ENCODE measurements at places on chromosomes 5 and 9.

GRCh38 chr5:39759701-39760100 lies 334.9 kb upstream of the DAB2 start:
- DNase-seq = no peak
- no peak overlapping the region for H3K27ac ChIP-seq
- no peak overlapping the region for H3K4me3 ChIP-seq
- no peaks in the 10 kb centered on the region for H3K27me3 ChIP-seq
- no peaks in the 10 kb centered on the region for H3K36me3 ChIP-seq

DNA sequence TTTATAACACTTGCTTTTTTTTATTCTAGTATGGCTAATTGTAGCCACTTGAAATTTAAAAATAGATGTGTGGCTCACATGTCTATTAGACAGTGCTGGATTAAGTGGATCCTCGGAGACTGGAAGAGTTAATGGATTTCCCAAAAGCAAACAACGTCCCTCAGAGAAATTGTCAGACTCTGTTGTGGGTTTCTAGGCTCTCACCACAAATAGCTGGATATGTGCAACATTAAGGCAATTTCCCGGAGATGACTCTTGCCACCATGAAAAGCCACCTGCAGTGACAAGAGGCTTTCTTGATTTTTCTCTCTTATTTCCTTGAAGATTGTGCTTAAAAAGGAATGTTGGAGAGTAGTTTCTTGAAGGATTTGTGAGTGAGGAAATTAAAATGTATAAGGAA lies 43.2 kb downstream of the TMEM167A start:
- no peaks in the 10 kb centered on the region for H3K27me3 ChIP-seq
- no peak overlapping the region for H3K27ac ChIP-seq
- DNase-seq = no peak
- no peaks in the 10 kb centered on the region for H3K36me3 ChIP-seq
- H3K4me3 ChIP-seq = no peak overlapping the region
- no peaks in the 10 kb centered on the region for H3K4me1 ChIP-seq

DNA sequence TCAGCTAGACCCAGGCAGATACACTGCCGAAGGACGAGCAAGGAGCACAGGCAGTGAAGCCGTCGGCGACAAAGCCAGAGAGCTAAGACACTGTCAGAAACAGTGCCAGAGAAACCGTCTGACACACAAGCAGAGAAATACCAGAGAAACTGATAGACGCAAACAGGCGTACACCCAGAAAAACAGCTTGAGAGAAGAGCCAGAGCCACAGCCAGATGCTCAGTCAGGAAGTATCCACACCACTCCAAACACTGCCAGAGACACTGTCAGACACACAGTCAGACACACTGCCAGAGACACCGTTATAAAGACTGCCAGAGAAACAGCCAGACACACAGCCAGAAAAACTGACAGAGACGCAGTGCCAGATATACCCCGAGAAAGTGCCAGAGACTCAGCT lies 19.1 kb downstream of the CNTFR start:
- no peak for DNase-seq
- H3K4me3 ChIP-seq = no peak overlapping the region
- no peaks in the 10 kb centered on the region for H3K4me1 ChIP-seq
- H3K27me3 ChIP-seq = no peaks in the 10 kb centered on the region
- H3K27ac ChIP-seq = no peak overlapping the region

- H3K27me3 ChIP-seq = no peaks in the 10 kb centered on the region
- H3K36me3 ChIP-seq = no peaks in the 10 kb centered on the region
- H3K4me1 ChIP-seq = peaks cover 17% of the 10 kb centered on the region
These were observed 7.8 kb upstream of the DNAJC18 start for GRCh38 chr5:139446956-139447779.

DNA sequence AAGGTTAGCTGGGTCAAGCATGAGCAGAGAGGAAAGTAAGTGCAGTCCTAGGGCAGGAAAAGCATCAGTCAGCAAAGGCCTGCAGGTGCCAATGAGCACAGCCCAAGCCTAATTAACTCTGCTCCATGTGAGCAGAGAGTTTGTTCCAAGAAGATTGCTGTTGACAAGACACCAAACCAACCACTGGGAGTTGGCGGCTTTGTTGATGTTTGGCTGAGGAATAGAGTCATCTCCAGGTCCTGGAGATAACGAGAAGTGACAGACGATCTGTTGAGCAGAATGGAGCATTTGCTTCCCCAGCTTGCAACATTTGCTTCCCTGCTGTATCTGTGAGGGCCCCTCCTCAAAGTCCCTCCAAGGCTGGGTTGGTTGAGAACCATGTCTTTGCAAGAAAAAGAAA lies 68.2 kb downstream of the FAM114A2 start:
- H3K4me3 ChIP-seq = no peak overlapping the region
- no peak for DNase-seq
- H3K4me1 ChIP-seq = no peaks in the 10 kb centered on the region
- no peaks in the 10 kb centered on the region for H3K36me3 ChIP-seq
- no peaks in the 10 kb centered on the region for H3K27me3 ChIP-seq

DNA sequence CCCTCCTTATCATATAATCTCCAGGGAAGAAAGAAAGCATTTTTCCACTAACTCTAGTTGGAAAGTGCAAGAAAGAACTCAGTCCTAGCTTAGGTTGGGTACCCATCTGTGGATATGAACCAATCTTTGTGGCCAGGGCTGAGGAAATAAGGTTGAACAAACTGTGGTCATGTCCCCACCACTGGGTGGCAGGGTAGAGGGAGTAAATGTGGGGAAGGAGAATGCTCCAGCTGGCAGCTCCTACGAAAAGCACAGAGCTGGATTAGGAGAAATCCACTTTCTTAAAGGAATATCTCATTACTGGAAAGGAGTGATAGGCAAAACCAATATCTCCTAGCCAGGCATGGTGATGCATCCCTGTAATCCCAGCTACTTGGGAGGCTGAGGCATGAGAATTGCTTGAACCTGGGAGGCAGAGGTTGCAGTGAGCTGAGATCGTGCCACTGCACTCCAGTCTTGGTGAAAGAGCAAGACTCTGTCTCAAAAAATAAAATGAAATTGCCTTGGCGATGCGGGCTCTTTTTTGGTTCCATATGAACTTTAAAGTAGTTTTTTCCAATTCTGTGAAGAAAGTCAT lies 175.1 kb downstream of the CCDC192 start:
- DNase-seq = no peak
- no peak overlapping the region for H3K27ac ChIP-seq
- no peak overlapping the region for H3K4me3 ChIP-seq
- H3K27me3 ChIP-seq = no peaks in the 10 kb centered on the region

GRCh38 chr9:105968811-105969466 lies 274.6 kb downstream of the TMEM38B start:
- no peaks in the 10 kb centered on the region for H3K27me3 ChIP-seq
- no peak overlapping the region for H3K4me3 ChIP-seq
- H3K4me1 ChIP-seq = no peaks in the 10 kb centered on the region
- H3K36me3 ChIP-seq = no peaks in the 10 kb centered on the region
- no peak overlapping the region for H3K27ac ChIP-seq

GRCh38 chr5:141762790-141763368 lies 80.8 kb upstream of the ARAP3 start:
- no peaks in the 10 kb centered on the region for H3K4me1 ChIP-seq
- no peaks in the 10 kb centered on the region for H3K36me3 ChIP-seq
- no peak overlapping the region for H3K4me3 ChIP-seq

DNA sequence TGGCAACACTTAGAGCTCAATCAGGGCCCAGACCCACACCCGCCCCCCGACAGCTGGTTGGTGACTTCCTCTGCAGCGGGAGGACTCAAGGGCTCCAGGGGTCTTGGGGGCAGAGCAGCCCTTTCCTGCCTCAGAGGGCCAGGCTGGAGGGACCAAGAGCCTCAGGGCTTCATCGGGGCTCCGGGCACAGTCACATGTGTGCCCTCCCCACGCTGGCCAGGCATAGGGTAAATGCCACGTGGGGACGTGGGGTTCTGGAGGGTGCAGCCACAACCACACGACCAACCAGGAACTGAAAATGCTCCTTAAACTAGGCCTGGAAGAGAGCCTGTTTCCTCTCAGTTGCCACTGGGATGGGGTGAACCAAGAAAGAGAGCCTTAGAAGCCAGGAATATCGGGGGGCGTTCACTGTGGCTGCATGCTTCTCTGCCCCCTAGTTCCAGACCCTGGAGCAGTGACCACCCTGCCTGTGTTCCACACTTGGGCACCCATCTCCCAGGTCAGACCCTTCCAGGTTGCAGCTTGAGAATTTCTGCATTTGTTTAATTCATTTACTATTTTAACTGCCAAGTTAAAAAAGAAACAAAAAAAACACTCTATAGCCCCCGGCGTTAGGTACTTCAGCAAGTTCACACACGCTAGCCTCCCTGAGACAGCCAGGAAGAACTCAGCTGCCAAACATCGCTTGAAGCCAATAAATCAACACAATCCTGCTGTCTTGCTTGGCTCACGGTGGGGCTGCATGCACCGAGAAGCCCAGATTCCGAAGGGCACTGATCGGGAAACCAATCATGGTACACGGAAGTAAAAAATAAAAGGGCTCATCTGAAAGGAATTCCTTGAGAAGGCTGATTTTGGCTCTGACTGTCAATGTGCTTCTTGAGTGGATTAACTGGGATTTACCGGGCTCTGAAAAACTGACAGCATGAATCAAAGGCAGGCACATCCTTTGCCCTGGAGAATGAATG lies 56.1 kb upstream of the PHYKPL start:
- H3K36me3 ChIP-seq = no peaks in the 10 kb centered on the region
- no peak overlapping the region for H3K27ac ChIP-seq
- no peak overlapping the region for H3K4me3 ChIP-seq
- H3K27me3 ChIP-seq = no peaks in the 10 kb centered on the region
- DNase-seq = no peak

- no peaks in the 10 kb centered on the region for H3K4me1 ChIP-seq
- no peaks in the 10 kb centered on the region for H3K27me3 ChIP-seq
- no peak overlapping the region for H3K27ac ChIP-seq
- no peak overlapping the region for H3K4me3 ChIP-seq
- no peak for DNase-seq
- no peaks in the 10 kb centered on the region for H3K36me3 ChIP-seq
These were observed 652.3 kb upstream of the FTMT start for GRCh38 chr5:121199216-121199999.

DNA sequence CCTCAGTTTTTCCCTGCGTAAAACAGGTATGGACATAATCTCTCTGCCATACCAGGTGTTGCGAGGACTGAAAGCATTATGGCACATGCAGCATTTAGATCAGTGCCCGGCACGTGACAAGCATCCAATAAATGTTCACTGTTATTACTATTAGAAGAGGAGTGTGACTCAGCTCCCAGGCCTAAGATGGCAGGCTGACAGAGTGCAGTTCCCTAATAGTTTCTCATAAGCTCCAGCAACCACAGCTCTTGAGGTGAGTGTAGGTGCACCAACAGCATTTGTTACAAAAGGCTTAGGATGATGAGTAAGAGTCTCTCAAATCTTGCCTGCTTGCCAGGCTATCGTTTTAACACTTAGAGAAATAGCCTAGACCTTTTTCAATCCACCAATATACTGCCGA lies 28.9 kb upstream of the GLIS3 start:
- H3K36me3 ChIP-seq = no peaks in the 10 kb centered on the region
- no peak for DNase-seq
- no peaks in the 10 kb centered on the region for H3K4me1 ChIP-seq
- no peaks in the 10 kb centered on the region for H3K27me3 ChIP-seq
- H3K27ac ChIP-seq = no peak overlapping the region

DNA sequence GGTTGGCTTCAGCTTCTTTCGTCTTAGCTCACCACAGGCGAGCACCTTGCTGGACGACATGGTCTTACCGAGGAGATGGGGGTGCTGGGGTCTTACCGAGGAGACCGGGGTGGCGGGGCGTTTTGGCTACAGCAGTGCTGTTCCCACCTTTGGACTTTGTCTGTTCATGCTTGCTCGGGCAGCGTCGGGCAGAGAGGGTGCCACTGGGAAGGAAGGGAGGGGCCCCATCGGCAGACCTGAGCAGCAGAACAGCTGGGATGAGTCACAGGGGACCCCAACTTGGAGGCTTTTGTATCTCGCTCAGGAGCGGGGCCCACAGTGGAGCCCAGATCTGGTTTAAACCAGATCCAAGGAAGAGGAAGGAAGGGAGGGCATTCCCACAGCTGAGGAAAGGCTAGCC lies 106.0 kb upstream of the CACNA1B start:
- DNase-seq = no peak
- no peaks in the 10 kb centered on the region for H3K4me1 ChIP-seq
- no peak overlapping the region for H3K4me3 ChIP-seq
- H3K27me3 ChIP-seq = no peaks in the 10 kb centered on the region

- H3K27ac ChIP-seq = no peak overlapping the region
- no peak overlapping the region for H3K4me3 ChIP-seq
- DNase-seq = no peak
- H3K4me1 ChIP-seq = no peaks in the 10 kb centered on the region
These were observed 52.2 kb downstream of the GKAP1 start for GRCh38 chr9:83765376-83765775.

GRCh38 chr5:91011029-91011428 lies 372.1 kb downstream of the ARRDC3 start:
- DNase-seq = no peak
- no peak overlapping the region for H3K4me3 ChIP-seq
- no peaks in the 10 kb centered on the region for H3K27me3 ChIP-seq
- H3K36me3 ChIP-seq = no peaks in the 10 kb centered on the region

- H3K27ac ChIP-seq = no peak overlapping the region
- H3K4me1 ChIP-seq = no peaks in the 10 kb centered on the region
- no peak overlapping the region for H3K4me3 ChIP-seq
- DNase-seq = no peak
- no peaks in the 10 kb centered on the region for H3K27me3 ChIP-seq
These were observed 64.4 kb upstream of the POU5F2 start for GRCh38 chr5:93805616-93806379.

DNA sequence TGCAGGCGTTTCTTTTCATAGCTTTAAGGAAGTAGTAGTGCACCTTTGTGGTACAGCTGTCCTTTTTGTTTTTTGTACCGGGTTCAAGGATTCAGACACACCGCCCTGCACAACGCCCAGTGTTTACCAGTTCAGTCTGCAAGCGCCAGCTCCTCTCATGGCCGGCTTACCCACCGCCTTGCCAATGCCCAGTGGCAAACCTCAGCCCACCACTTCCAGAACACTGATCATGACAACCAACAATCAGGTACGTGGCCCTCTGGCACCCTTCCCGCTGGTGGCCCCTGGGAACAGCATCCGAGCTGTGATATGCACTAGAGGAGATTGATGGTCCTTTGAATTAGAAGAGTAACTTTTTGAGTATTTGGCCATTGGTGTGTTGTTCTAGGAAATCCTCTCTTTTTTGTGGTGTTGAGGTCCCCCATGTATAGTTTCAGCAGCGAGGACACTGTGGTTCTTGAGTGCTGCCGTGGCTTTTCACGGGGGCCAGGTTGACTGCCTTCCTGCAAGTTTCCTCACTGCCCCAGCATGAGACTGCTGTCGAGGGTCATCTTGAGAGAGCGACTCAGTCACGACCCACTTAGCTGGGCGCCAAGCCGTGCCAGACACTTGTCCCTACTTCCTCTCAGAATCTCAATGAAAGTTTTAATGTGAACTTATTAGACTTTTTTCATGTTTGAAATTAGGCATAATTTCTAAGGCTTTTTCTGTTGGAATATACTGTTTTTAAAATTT lies 37.9 kb downstream of the TENT4A start:
- H3K4me3 ChIP-seq = no peak overlapping the region
- no peak for DNase-seq
- peaks cover 90% of the 10 kb centered on the region for H3K36me3 ChIP-seq
- H3K27me3 ChIP-seq = no peaks in the 10 kb centered on the region

- peaks cover 15% of the 10 kb centered on the region for H3K36me3 ChIP-seq
- no peak for DNase-seq
- H3K4me3 ChIP-seq = no peak overlapping the region
- no peaks in the 10 kb centered on the region for H3K27me3 ChIP-seq
These were observed 50.0 kb downstream of the RCL1 start for GRCh38 chr9:4842734-4843133.
